ENCODE measurements at places on chromosomes 11 and 22. TPM values are rescaled to one million over a fixed set of nuclear protein-coding genes. Genes with fewer than 3 reads are reported as not detected.

Gene CHRM4
- polyA plus RNA-seq: 0.17 TPM

Gene APOA4
- polyA plus RNA-seq: not detected

Gene SLC22A25
- polyA plus RNA-seq: not detected

Gene ANKK1
- 0.61 TPM for polyA plus RNA-seq

Gene KRTAP5-9
- not detected for polyA plus RNA-seq

Gene MS4A1
- polyA plus RNA-seq: 0.92 TPM

Gene MYBPC3
- polyA plus RNA-seq: not detected

Gene MIAT
- 0.13 TPM for polyA plus RNA-seq

- peaks cover 4% of the 10 kb centered on the region for H3K36me3 ChIP-seq
- H3K4me1 ChIP-seq: no peaks in the 10 kb centered on the region
- H3K27me3 ChIP-seq: no peaks in the 10 kb centered on the region
- no peak for DNase-seq
- no peak overlapping the region for H3K27ac ChIP-seq
Measured at GRCh38 chr11:69664901-69665300, 10.3 kb downstream of the LTO1 start.

GRCh38 chr22:41247703-41248102 lies 7.0 kb upstream of the CHADL start:
- H3K27ac ChIP-seq: no peak overlapping the region
- no peaks in the 10 kb centered on the region for H3K4me1 ChIP-seq
- H3K4me3 ChIP-seq: no peak overlapping the region
- no peaks in the 10 kb centered on the region for H3K27me3 ChIP-seq
- DNase-seq: no peak

DNA sequence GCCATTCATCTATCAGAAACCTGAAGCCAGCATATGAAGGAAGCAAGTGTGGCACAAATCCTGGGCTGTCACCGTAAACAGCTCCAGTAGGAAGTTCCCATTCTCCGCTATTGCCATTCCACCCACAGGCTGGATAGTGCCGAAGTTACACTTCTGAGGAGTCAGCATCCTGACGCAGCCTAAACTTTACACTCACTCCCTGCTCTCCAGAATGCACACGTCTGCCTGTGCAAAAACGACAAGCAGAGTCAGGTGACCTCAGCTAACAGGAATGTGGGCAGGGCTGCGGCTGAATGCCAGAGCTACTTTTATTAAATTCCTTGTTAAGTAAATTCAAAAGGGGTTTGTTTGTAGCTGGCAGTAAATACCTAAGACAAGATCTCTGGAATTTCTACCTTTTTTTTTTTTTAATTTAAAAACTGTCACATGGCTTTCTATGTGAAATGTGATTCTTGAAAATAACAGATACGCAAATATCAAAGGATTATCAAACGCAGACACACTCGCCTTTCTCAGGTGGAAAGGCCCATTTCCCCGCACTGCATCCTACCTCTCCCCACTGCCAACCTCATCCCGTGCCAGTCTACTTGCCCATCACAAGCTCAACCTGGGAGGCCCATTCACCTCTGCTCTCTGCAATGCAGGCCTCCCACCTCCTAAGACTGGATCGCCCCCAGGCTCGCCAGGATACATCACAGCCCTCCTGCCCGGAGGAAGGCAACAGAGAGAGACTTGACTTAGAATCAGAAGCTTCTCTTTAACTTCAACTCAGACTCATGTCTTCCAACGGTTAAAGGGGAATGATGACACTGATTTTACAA lies 33.5 kb downstream of the NFRKB start:
- no peaks in the 10 kb centered on the region for H3K4me1 ChIP-seq
- DNase-seq: no peak
- peak overlapping the region; percentile 25 for H3K27ac ChIP-seq
- no peaks in the 10 kb centered on the region for H3K36me3 ChIP-seq
- H3K27me3 ChIP-seq: no peaks in the 10 kb centered on the region
- no peak overlapping the region for H3K4me3 ChIP-seq

GRCh38 chr22:41368543-41369423 lies 13.0 kb upstream of the TEF start:
- no peaks in the 10 kb centered on the region for H3K4me1 ChIP-seq
- H3K4me3 ChIP-seq: no peak overlapping the region
- H3K36me3 ChIP-seq: no peaks in the 10 kb centered on the region
- no peak for DNase-seq
- no peaks in the 10 kb centered on the region for H3K27me3 ChIP-seq

DNA sequence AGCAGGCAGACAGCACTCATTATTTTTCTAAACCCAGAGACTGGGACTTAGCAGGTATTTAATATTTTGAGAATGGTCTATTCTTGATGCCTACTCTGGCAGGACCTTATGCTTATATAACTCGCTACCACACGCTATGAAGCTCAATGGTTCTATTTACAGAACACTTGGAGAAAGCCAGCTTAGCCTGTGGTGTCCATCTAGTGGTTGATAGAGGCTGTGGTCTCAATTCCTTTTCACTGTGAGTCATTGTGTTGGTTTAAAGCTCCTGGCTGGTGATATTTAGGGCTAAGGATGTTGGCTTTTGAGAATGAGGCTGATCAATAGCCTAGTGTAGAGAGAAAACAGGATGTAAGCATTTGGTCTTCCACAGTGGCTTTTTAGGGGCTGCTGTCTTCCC lies 206.4 kb downstream of the DBX1 start:
- no peak overlapping the region for H3K4me3 ChIP-seq
- H3K27me3 ChIP-seq: no peaks in the 10 kb centered on the region
- no peaks in the 10 kb centered on the region for H3K36me3 ChIP-seq

DNA sequence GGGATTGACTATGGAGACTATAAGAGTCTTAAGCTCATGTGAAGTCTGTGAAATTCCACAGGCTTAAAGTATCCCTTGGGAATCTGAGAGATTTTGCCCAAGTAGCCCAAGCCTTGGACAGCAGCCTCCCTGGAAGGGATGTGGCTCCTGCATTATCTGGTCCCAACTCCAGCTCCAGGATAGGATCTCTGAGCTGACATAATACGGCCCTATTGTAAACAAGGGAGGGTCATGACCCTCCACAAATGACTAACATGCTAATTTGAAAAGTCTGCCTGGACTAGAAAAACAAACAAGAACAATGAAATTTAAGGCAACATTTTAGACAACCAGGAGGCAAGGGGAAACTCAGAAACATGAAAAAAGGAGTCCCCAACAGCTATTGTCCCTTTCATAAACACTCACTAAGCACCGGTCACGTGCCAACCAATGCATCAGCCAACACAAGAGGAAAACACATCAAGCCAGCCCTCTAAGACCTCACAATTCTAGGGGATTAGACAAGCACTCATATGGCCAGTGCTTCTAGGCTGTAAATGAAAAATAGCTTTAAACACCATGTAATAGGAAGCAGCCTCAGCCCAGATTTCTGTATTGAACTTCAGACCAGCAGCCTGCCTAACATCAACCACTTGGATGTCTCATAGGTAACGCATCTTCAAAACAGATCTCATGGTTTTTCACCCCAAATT lies 101.2 kb upstream of the TIMP3 start:
- no peak overlapping the region for H3K27ac ChIP-seq
- no peaks in the 10 kb centered on the region for H3K4me1 ChIP-seq
- H3K27me3 ChIP-seq: no peaks in the 10 kb centered on the region

DNA sequence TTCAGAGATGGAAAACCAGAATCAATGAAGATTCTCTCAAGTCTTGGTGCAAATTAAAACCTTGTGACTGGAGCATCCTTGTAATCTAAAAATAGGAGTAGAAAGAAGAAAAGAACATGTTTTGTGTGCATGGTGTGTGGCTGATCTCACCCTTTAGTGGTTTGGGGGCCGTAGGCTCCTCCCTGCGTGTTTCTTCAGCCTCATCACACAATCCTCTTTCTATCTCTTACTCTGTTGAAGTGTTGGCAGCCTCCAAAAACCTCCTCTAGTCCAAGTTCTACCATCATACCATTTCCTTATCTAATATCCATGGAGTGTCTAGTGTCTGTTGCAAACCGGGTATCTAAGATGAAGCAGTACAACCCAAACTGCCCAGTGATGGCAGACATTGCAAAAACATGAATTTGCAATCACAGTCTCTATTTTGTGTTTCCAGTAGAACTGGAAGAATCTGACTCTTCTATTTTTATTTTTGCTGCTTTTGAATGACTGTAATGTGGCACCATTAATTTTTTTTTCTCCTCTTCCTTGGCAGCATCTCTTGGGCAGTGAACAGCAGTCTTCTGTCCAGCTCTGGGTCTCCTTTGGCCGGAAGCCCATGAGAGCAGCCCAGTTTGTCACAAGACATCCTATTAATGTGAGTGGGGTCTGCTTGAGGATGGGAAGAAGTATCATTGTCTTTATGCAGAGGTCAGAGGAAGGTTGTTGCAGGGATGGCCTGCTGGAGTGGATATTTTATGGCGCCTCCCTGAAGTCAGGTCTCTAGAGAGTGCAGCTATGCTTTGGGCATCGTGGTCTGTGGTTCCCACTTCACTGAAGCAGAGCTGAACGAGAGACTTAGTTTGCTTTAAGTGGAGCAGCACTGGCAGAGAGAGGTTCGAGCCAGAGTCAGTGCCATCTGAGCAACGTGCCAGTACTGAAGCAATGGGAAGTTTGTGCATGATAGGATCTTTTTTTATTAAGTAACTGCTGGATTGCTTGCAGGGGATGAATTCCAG lies 60.0 kb upstream of the SORL1-AS1 start:
- no peak overlapping the region for H3K27ac ChIP-seq
- no peak overlapping the region for H3K4me3 ChIP-seq
- no peak for DNase-seq
- H3K27me3 ChIP-seq: no peaks in the 10 kb centered on the region
- H3K4me1 ChIP-seq: peaks cover 17% of the 10 kb centered on the region

- no peaks in the 10 kb centered on the region for H3K36me3 ChIP-seq
- H3K27ac ChIP-seq: no peak overlapping the region
- no peaks in the 10 kb centered on the region for H3K27me3 ChIP-seq
- H3K4me3 ChIP-seq: no peak overlapping the region
- H3K4me1 ChIP-seq: no peaks in the 10 kb centered on the region
- DNase-seq: no peak
Measured at GRCh38 chr11:134283461-134284230, 7.5 kb downstream of the GLB1L3 start.

- peaks cover 13% of the 10 kb centered on the region for H3K4me1 ChIP-seq
- peaks cover 12% of the 10 kb centered on the region for H3K36me3 ChIP-seq
- H3K27ac ChIP-seq: peak overlapping the region; percentile 76
- DNase-seq: peak; percentile 6
- no peaks in the 10 kb centered on the region for H3K27me3 ChIP-seq
- peak overlapping the region; percentile 94 for H3K4me3 ChIP-seq
Measured at GRCh38 chr11:125593114-125593820, 615 bp downstream of the STT3A start.

GRCh38 chr11:126748100-126748791 lies 252.3 kb downstream of the KIRREL3 start:
- no peaks in the 10 kb centered on the region for H3K4me1 ChIP-seq
- H3K36me3 ChIP-seq: no peaks in the 10 kb centered on the region
- no peaks in the 10 kb centered on the region for H3K27me3 ChIP-seq
- no peak for DNase-seq
- no peak overlapping the region for H3K27ac ChIP-seq
- H3K4me3 ChIP-seq: no peak overlapping the region

All from naive thymus-derived CD4-positive, alpha-beta T cell (primary cell).